ENCODE measurements at places on chromosomes 2 and 18.

DNA sequence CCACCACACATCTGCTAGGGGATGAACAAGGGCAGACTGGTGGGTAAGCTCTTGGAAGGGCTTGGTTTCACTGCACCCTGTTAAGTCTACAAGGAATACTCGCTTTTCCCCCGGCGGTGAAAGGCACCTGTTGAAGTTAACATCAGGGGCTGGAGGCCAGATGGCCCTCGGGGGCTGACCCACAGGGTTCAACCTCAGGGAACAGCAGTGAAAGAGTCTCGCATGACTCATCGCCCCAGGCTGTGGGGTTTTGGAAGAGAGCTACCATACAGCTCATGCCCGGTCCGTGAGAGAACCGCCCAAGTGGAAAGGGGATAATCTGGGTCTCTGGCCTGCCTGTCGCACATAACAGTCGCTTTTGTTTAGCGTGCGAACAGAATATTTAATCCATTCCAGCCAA, 748.0 kb downstream of the DPP10 start:
- no peak for DNase-seq

DNA sequence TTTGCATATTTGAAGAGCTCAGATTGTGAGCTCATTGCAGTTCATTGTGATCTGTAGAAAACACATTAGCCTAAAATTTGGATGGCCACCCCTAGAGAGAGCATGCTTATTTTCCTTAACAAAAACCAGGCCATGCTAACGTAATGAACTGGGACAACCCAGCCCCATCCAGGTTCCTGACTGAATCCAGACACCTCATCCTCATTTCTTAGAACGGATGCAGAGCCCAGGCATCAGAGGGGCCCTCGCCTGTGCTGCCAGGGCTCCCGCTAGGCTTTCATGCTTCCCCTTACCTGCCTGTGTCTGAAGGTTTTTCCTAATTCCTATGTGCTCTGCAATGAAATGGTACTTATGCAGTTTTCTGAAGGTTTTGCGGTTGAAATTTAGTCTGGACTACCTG, 171.1 kb downstream of the CCDC102B start:
- no peak for DNase-seq

DNA sequence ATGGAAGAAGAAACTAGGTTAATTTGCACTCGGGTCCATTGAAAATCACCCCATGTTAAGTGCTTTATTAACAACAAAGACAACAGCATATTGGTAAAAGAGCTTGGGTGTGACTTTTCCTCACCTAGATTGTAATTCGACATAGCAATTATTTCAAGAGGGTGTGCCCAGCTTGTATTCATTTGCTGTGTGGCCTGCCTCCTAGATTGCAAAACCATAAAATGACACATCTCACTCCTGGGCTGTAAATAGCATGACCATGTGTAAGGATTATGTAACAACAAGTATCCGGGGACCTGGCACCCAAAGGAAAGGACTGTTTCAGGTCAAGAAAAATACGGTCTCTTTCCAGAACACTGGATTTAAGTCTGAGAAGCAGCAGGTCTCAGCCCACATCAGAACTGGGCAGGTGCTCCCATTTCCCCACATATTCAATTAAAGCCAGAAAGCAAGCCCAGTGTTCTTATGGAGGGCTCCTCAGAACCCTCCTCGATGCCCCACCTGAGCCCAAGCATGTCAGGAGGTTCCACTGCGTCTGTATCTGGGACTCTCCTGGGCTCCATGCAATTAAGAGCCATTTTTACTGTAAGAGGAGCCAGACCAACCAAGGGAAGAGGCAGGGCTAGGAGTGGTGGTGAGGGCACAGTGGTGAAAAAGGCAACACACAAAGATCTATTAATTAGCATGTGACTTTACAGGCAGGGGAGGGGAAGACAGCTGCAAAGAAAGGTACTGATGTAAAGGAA, 39.2 kb downstream of the MREG start:
- DNase-seq, result no peak

GRCh38 chr18:37453752-37454151, 111.8 kb downstream of the CELF4 start:
- DNase-seq, result no peak

DNA sequence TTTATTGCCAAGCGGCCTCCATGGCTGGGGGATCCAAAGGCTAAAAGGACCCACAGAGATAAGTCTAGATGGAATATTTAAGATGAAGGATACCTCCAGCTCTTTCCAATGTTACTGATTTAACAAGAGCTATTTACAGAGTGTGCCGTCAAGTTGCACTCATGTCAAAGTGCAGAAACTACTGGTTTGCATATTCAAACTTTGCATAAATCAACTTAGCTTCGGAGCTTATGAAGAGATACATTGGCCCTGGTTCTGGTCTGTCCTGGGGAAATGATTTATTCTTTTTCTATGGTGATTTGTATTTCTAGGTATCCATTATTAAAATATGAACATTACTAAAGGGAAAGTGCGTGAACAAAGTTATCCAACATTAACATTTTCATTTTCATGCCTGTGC, 14.4 kb upstream of the MYO5B start:
- no peak for DNase-seq

DNA sequence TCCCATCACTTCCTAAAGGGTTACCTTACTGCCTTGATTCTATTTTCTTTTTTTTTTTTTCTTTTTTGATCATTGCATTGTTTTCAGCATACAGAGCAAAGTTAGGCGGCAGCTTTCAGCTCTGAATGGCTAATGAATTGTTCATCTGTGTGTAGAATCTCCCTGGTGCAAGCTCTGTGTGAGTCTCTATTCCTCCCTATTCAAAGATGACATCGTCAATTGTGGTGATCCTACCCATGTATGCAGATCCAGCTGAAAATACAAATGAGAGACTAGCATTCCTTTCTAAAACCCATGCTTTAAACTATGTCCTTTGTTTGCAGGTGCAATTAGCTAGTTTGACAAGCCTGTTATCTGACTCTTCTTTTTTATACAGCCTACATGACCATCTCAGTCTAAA, 539.0 kb downstream of the ARHGAP15 start:
- DNase-seq, result no peak

- DNase-seq, result no peak
Observed at GRCh38 chr2:174052584-174052976, 87.4 kb upstream of the SP3 start.

DNA sequence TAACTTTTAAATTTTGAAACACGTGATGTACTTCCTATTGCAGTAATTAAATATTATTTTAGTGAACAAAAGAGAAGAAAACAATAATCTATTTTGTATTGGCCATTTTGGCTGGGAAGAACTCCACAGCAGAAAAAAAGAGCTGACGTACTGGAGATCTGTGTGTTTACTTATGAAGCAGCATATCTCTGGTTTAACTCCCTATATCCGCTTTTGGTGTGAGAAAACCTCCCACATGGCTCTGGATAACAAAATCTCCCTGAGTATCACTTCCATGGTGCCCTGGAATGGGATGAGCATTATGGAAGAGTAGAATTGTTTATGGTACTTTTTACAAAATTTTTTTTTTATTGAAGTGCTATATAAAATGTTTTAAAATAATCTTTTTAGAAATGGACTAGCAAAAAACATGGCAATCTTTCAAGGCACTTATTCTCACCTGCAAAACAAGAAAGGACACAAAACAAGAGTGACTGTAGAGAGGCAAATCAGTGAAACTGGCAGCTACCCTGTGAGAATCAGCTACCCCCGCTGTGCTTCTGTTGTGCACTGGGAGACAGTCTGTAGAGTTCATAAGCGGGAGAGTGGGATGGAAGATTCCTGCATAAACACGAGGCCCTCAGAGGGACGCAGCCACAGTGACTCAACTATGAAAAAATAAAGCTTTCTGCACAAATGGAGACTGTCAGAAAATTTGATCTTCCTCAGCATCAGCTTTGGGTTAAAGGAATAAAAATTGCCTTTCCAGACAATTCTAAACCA, 762.2 kb upstream of the HS6ST1 start:
- DNase-seq, result no peak

DNA sequence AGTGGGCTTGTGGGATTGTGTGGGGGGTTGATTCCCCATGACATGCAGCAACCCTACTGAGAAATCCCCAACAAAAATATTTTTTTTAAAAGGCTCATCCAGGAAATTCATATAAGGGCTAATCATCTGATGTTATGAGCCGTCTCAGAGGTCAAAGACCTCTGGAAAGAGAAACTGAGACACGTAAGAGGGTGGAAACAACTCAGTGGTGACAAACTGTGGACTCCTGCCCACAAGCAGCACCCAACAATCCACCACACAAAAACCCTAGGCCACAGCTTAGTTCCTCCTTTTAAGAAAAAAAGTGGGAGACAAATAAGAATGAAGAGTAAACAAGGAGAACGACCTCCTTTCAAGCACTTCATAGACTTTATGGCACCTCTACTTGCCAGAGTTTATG, 1096.1 kb upstream of the NRXN1 start:
- no peak for DNase-seq

GRCh38 chr2:142061733-142062132, 69.1 kb downstream of the LRP1B start:
- DNase-seq, result no peak

DNA sequence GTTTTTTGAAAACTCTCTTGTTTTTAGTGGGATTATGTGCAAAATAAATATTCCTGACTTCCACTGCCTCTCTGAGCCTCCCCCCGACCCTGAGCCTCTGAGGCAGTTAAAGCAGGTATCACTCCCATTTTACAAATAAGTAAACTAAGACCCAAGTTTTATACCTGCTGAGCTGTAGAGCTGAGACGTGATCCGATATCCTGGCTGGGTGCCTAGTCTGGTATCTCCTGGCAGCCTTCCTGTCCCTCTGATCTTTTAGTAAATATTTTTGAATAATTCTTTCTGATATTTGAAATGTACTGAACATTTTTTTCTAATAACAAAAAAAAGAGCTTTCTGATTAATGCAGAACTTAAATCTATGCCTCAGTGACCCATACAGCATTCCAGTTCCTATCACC, 108.3 kb upstream of the NOSTRIN start:
- no peak for DNase-seq

- DNase-seq, result no peak
Observed at GRCh38 chr2:1784087-1784486, 39.8 kb upstream of the PXDN start.

DNA sequence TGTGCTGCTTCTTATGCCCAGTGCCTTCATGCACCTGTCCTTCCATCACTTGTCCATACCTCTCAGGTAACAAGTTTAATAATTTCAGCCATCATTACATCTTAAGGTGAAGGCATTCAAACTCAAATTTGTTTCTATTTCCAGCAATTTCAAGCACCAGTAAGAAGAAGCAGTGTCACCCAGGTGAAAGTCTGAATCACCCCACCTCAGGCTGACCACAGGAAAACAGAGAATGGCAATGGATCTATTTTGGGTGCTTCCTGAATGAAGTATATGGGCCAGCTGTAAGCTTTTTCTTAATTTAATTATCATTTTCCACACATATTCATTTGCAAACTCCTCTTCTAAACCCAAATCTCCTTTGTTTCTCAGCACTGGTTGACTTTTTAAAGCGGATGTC, 372.7 kb upstream of the SOX11 start:
- DNase-seq, result no peak

DNA sequence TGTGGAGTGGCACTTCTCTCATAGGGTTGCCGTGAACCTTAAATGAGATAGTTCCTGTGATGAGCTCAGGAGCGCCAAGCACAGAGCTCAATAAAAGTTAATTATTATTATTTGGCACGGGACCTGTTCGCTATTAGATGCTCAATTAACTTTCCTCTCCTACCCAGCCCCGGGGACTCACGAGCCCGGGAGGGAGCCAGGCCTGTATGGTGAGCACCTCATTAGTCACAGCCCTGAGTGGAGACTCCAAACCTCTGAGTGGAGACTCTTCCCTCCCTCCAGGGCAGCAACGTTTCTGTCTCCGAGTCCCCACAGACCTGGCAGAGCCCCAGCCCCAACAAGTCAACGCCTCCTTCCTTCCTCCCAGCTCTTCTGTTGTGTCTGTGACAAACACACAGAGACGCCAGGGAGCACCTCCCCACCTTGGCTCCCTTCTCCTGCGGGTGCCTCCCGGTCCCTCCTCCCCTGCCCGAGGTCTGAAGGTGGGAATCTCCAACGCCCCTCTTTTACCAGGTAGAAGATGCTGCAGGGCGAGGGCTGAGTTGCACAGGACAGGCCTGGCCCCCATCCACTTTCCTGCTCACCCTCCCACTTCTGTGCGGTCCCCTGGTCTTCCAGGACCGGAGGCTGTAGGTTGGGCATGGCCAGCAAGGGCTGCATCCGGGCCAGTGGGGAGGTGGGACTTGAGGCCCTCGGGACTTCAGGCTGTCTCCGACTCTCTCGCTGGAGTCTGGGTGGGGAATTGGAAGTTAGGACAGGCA, 52.7 kb upstream of the ODC1 start:
- no peak for DNase-seq

- no peak for DNase-seq
Observed at GRCh38 chr2:218285604-218286003, 6.7 kb downstream of the TMBIM1 start.

DNA sequence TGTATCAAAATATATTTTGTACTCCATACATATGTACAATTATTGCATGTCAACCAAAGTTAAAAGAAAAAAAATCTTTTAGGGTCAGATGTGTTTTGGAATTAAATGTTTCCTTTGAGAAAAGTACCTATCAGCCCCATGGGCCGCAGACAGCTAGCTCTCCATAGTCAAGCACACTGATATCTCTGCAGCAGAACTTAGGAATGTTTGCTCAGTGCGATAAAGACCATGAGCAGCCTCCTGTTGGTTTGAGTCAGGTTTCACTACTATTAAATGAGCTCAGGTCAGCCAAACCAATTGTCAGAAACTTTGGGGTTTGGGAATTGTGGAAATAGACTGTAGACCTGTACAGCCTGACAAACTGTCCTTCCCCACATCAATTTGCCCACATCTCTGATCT, 33.7 kb downstream of the LCT start:
- DNase-seq, result no peak

DNA sequence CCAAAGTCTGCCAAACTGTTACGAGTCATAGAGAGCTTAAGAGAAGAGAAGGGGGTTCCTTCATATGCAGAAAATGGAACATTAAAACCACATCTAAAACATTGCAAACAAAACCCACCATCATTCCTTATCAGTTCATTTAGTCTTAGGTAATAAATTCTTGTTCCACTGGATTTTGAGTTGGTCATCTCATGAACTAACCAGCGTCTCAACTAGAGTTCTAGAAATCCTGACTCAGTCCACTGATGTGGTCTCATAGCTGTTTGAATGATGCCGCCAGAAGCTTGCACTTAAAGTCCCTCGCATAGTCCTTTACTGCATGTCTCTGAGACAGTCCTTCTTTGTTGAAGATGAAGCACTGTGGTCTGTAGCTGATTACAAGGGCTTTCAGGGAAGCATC, 15.0 kb upstream of the CAB39 start:
- DNase-seq, result no peak

- no peak for DNase-seq
Observed at GRCh38 chr2:25383806-25384205, 42.1 kb upstream of the DNMT3A start.

Measured in activated T-cell treated with anti-CD3 and anti-CD28 coated beads for 1 hour (primary cell).